Fibroblast of gingiva (primary cell): ENCODE measurements at places on chromosomes 12 and 14.

- peak; percentile 76 for DNase-seq
Measured at GRCh38 chr12:67661311-67662021, 12.9 kb downstream of the DYRK2 start.

DNA sequence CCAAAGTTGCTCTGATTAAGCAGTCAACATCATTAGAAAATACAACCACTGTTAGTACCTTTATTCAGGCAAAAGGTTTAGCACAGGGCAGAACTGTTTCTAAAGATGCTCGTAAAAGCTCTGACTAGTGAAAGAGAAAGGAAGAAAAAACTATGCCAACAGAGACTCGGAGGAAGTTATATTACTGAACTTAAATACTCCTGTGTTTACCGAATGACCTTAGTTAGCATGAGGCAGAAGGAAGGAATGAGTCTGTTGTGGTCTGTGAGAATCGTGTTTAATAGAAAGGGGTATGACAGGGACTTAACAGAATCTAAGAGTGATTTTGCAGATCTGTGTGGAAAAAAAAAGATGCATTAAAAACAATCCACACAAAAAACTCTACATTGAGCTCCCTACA, 84.1 kb upstream of the OVCH1 start:
- peak; percentile 62 for DNase-seq

DNA sequence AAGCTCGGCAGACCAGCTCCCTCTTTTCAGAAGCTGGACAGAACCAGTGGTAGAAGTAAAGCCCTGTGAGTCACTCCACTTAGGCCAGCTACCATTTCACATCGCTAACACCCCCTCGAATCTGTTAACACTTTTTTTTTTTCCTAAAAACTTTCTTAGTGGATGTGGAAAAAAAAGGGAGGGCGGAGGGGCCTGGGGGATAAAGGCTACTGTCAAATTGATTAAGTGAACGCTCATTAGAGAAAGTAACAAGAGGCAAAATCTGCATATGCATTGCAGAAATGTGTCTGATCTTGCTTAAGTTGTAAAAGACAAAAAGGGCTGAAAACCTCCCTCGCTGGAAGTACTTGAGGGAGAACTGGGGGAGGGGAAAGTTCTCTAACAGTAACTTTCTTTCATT, 86.6 kb upstream of the OTX2 start:
- DNase-seq = no peak

DNA sequence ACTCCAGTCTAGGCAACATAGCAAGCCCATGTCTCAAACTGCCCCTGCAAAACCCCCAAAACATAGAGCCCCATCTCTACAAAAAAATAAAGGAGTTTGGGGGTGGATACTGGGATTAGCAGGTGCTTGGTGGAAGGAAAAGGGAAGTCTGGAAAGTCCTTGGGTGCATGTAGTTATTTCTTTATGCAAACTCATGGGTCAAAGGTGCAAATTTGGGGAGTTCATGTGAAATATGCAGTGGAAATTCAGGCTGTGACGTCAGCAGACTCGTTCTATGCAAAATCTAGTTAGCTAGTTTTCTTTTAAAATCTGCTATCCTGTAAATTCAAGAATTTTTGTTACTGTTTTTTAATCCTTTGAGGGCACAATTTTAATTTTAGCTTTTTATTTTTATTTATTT, 51.3 kb downstream of the GNS start:
- no peak for DNase-seq

DNA sequence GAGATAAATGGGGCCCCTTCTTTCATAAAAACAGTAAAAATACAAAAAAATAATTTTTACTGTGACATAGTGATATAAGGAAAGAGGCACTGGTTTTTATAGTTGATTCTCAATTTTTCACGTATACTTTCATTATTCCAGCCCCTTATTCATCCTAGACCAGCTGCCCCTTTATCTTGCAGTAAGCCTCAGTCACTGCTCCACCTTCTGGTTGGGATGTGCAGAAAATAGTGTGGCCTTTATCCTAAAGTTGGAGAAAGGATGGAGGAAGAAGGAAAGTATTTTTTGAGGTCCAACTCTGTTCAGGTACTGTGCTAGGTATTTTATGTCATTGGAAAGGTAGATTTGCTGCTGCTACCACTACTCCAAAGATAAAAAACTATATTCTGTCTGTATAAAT, 172.7 kb downstream of the ANO6 start:
- DNase-seq = peak; percentile 46

- DNase-seq = no peak
Measured at GRCh38 chr14:100537446-100538350, 49.5 kb downstream of the BEGAIN start.

DNA sequence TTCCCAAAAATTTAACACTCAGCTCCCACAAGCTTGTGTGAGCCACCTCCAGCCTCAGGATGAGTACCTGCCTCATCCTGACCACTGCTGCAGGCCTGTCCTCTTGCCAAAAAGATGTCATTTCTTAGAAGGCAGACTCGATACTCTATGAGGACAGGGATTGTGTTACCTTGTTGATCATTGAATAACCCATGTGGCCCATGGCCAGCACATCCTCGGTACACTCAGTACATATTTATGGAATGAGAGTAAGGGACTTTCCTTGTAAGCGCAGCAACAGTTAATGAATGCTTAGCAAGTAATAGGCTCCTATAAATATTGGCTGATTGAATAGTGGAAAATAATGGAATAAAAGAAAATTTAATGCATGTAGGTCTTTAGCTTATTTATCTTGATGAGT, 15.3 kb upstream of the DGLUCY start:
- DNase-seq = no peak

- DNase-seq = no peak
Measured at GRCh38 chr12:14981049-14981448, 8.2 kb downstream of the PDE6H start.

DNA sequence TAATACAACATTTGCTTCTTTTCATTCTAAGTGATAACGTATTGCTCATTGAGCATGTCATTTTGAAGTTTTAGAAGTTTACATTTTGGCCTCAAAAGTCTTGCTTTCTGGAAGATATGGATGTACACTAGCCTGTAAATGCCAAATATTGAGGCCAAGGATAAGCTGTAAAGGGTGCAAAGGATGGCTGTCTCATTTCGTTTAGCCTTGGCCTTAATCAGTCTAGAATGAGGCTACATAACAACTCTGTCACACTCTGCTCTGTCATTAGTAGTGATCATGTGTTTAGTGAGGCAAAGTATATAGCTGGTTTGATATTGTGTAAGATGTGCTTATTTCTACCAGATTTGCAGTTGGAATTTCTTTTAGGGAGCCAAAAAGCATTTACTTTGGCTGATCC, 344.5 kb downstream of the TMTC2 start:
- DNase-seq = no peak

GRCh38 chr12:109736552-109737108, 23.0 kb downstream of the FAM222A start:
- DNase-seq = peak; percentile 22

- no peak for DNase-seq
Measured at GRCh38 chr12:44628180-44628579, 247.9 kb downstream of the NELL2 start.

GRCh38 chr14:100889641-100890040, 13.9 kb downstream of the RTL1 start:
- no peak for DNase-seq

GRCh38 chr14:100662879-100663760, 63.6 kb upstream of the DLK1 start:
- DNase-seq = peak; percentile 36

- no peak for DNase-seq
Measured at GRCh38 chr12:79375050-79375449, 315.7 kb downstream of the PAWR start.

DNA sequence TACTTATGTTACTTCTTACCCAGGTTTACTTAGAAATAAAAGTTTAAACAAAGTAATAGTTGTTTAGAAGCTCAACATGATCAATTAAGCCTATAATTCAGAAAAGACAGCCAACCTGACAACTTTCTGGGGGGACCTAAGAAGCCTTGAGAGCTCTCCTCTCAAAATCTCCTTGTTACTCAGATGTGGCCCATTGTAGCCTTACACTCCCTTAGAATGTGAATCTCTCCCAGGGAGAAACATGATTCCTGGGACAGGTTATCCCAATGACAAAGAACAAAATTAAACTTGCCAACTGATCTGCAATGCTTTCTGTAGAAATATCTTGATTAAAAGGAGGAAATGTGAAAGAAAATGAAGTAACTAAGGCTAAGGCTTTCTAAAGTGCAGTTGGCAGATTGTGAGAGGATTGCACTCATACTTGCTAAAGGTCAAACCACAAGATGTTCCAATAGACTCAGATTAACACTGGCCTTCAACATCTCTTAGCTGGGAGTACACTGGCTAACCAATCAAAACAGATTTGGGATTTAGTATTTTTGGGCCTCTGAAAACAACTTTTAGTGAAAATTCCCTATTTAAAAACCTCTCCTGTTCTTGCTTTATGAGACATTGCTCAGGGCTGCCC, 72.3 kb upstream of the TMX1 start:
- peak; percentile 93 for DNase-seq

GRCh38 chr14:64549791-64550620, at the start of gene PPP1R36:
Gene PPP1R36 (plus strand): TSS chr14:64549961. CDS start chr14:64549998, 37 bp downstream.
- no peak for DNase-seq

GRCh38 chr12:15074351-15074750, 101.5 kb downstream of the PDE6H start:
- DNase-seq = no peak

- no peak for DNase-seq
Measured at GRCh38 chr14:104604458-104605449, at the start of gene TMEM179. Gene TMEM179 (minus strand): TSS chr14:104604772. CDS start chr14:104604741, 31 bp downstream.

DNA sequence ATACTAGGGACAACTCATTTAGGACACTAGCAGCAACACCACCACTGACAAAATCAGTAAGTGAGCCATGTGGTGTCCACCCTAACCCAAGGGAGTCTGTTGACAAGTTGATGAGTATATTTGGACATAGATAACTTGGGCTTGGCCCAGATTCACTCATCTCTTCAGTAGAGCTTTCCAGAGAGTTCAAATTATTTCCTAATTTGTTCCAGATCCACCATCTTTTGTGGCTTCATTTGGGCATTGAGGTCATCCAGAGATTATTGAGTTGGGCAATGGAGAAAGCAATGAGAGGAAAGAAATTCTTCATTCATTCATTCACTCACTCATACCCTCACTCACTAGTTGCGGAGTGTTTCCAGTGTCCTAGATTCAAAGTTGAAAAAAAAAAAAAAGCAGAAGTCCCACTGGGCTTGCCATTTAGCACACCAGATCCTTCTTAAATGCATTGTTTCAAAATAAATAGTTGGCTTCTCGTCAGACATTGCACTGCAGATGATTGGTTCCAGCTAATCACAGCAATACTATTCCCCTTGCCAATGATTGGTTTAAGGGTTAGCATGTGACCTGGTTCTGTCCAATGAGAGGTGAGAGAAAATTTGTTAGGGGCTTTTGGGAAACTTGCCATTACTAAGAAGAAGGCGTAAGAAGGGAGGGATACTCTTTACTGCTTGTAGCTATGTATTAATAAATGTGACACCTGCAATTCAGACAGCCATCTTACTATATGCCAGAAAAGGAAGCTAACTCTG, 31.8 kb upstream of the WSCD2 start:
- DNase-seq = no peak

- no peak for DNase-seq
Measured at GRCh38 chr14:55581342-55581771, 1.4 kb downstream of the KTN1 start.

- peak; percentile 82 for DNase-seq
Measured at GRCh38 chr12:104282109-104282508, 21.4 kb upstream of the EID3 start.

GRCh38 chr14:68741839-68742470, 50.9 kb downstream of the ZFP36L1 start:
- no peak for DNase-seq
